ENCODE measurements at places on chromosomes 2 and 18.

GRCh38 chr2:64405581-64406406, 48.2 kb upstream of the LGALSL start:
- DNase-seq = peak; percentile 33

- no peak for DNase-seq
Observed at GRCh38 chr2:106857882-106858478, 28.0 kb downstream of the ST6GAL2 start.

- DNase-seq = no peak
Observed at GRCh38 chr2:58054264-58054663, 7.7 kb downstream of the VRK2 start.

GRCh38 chr2:101854877-101855276, 136.9 kb upstream of the IL1R2 start:
- DNase-seq = no peak

DNA sequence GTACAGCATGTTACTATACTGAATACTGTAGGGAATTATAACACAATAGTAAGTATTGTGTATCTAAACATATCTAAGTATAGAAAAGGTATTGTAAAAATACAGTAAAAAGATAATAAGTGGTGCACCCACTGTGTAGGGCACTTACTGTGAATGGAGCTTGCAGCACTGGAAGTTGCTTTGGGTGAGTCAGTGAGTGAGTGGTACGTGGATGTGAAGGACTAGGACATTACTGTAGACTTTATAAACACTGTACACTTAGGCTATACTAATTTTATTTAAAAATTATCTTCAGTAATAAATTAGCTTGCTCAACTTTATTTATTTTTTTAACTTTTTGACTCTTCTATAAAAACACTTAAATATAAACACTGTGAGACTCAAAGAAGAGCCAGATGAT, 82.6 kb downstream of the MTA3 start:
- DNase-seq = no peak

GRCh38 chr18:27412556-27412955, 227.4 kb upstream of the CHST9 start:
- DNase-seq = no peak
